Dorsolateral prefrontal cortex (tissue), 122 donors: ENCODE measurements at places on chromosomes 16 and 17.

GRCh38 chr17:74740173-74740572 lies 3.1 kb downstream of the RAB37 start:
- no peak for DNase-seq

DNA sequence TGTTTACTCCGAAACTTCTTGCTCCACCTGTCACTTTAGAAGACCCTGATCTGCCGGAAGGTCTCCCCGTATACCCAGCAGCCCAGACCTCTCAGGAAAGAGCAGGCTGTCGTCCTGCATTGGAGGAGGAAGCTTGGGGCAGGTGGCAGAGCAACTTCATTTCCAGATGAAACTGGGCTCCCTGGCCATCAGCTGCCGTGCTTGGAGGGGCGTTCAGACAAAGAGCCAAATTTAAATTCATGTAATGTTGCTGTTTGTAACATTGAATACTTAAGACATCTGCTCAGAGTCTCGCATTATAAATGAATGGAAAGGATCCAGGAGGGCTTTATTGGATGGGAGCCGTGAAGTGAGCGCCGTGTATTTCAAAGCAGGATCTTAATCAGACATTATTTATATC lies 628.5 kb downstream of the MAF start:
- DNase-seq: no peak

DNA sequence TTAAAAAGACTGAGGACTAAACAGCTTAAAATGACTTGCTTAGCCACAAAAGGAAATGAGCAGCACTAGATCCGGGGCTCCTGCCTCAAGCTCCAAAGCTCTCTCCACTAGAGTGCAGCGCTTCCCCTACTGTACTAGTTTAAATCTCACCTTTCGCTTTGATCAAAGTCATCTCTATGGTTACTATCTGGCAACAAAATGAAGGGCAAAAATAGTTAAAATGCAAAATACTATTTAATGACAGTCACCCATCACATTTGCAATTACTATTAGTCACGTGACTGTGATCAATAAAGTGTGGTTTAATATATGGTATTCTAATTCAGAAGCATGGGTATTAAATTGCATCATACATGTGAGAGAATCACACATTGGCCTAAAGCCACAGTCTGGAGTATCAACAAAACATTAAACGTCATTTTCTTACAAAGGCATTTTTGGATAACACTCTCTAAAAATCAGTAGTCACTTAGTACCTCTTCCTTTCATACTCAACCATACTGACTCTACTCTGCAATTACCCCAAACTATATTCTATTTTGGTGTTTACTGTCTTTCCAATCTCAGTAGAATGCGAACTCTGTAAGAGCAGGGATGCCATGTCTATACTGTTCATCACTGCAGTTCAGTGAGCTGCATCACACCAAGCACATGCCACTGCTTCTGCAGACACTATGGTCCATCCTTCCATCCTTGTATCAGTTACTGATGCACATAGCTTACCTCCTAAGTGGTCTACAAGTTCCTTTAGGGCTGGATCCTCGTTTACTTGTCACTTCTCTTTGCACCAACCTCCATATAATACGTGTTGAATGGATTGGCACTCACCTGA lies 6.2 kb downstream of the PSMD12 start:
- DNase-seq: no peak

DNA sequence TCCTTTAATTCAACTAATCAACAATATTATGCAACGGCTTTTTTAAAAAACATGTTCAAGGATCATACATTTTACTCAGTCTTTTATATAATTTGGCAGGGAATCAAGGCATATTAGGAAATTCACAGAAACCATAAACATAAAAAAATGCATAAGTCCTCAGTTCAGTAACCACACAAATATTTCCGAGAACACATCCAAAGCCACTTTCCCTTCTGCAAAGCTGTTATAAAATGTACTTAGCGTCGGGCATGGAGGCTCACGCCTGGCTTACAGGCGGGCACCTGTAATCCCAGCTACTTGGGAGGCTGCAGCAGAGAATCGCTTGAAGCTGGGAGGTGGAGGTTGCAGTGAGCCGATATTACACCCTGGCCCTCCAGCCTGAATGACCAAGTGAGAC lies 9.7 kb upstream of the ZC3H7A start:
- no peak for DNase-seq

GRCh38 chr17:40949418-40949817 lies 12.0 kb upstream of the KRT23 start:
- DNase-seq: no peak

DNA sequence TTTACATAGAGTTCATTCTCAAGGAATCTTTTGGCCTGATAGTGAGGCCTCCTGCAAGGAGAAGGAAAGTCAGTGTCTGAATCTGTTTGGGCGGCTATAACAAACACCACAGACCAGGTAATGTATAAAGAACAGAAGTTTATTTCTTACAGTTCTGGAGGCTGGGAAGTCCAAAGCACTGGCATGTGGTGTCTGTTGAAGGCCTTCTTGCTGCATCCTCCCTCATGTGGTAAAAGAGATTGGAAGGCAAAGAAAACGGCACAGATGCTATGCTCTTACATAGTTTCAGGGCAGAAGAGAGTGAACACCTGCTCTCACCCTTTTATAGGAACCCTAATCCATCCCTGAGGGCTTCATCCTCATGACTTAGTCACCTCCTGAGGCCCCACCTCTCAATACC lies 31.2 kb upstream of the DNAJA2 start:
- DNase-seq: no peak

- no peak for DNase-seq
These were observed 6.0 kb downstream of the SREBF1 start for GRCh38 chr17:17830740-17831207.

- no peak for DNase-seq
These were observed 72.9 kb upstream of the CLEC3A start for GRCh38 chr16:77949445-77949844.

DNA sequence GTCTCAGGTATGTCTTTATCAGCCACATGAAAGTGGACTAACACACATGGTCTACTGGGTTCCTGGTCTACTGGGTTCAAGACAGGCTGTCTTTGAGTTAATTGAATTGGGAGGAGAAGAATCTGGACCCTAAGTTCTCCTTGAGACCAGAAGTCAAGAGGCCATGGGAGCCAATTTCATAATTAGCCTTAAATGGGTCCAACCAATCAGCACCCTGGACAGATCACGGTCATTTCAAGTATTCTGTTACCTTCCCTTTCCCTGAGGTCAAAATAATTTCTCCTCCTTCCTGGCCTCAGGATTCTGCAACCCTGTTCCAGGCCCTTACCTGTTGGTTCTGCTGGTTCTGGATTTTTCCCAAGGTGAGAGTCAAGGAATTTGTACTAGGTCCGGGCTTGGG lies 23.8 kb downstream of the OSBPL7 start:
- no peak for DNase-seq

GRCh38 chr17:81328978-81329926 lies 34.1 kb upstream of the SLC38A10 start:
- DNase-seq: no peak

DNA sequence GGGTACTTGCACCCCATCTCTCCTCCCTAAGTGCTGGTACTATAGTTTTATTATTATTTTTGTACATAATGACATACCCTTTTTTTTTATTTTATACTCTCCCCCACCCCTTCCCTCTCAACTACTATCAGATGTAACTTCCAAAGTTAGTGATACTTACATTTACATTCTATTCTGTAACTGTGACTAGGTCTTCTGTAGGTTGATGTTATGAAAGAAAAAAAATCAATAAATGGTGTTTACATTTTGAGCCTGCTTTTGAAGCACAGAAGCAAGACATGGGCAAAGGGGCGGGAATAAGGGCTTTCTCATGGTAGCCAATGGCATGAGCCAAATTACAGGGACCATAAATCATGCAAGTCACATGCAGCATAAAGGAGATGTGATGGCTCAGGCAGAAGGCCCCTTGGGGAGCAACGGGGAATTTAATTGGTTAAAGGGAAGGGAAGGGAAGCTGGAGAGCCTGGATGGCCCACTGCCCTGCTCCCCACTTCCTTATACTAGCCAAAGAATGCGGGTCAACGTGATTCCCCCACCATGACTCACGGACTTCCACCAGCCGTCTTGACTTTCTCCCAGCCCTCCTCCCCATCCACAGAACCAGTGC lies 2.4 kb upstream of the ACSF2 start:
- no peak for DNase-seq

GRCh38 chr17:74514632-74515334 lies 16.5 kb downstream of the CD300LB start:
- no peak for DNase-seq

- DNase-seq: no peak
These were observed 183.9 kb downstream of the HAPSTR1 start for GRCh38 chr16:9275377-9275776.

- peak; percentile 41 for DNase-seq
These were observed at the start of gene MYO15B for GRCh38 chr17:75587675-75588595. Gene MYO15B (plus strand): TSS chr17:75587800. CDS start chr17:75588058, 258 bp downstream.

- no peak for DNase-seq
These were observed 19.2 kb upstream of the CACNG4 start for GRCh38 chr17:66945147-66945835.

DNA sequence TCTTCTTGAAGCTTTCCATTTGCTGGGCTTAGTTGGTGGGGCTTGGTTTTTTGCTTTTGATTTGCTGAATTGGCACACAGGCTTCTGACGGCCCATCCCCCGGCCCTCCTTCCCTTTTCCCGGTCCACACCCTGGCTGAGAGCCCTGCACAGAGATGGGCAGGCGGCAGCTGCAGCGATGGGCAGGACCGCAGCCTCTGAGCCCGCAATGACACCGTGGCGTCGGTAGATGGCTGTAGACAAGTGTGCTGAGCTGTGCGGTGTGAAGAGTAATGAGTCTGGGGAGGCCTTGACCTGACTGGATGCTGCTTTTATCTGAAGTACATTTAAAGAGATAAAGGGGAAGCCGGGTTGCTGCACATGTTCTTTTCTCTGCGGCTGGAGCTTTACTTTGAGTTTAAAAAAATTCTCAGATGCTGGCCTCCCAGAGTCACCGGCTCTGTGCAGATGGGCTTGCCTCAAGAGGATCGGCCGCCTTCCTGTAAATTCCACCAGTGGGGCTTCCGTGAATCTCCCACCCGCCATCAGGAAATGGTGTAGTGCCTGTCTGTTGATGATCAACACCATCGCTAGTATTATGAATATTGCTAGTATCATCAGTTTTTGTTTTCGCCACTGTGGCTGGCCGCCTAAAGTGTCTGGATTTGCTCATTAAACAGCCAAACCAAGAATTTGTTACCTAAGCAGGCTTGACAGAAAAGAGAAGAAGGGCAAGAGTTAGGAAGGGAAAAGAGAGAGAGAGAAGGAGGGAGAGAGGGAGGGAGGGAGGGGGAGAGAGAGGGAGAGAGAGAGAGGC lies 245.6 kb upstream of the RBFOX1 start:
- peak; percentile 48 for DNase-seq

- DNase-seq: no peak
These were observed 74.4 kb downstream of the NETO2 start for GRCh38 chr16:47069313-47069712.

DNA sequence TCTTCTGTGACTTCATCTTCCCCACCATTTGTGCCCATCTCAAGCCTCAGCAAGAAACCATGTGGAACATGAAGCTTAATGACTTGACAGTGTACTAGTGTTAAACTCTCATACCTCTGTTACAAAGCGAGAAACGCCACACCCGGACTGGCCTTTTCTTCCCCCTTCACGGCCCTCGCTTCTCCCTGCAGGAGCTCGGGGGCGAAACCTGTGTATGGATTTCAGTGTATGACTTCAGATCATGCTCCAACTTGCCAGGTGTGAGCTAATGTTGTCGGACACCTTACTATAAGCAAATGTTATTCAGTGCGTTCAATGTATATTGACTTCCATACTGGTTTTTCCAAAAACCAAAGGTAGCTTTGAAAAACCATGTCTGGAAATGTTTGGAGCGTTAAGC lies 20.1 kb upstream of the SLC5A11 start:
- no peak for DNase-seq

- no peak for DNase-seq
These were observed 281.4 kb upstream of the DYNLRB2 start for GRCh38 chr16:80259290-80259805.

- DNase-seq: peak; percentile 77
These were observed 30.0 kb downstream of the TBCD start for GRCh38 chr17:82781894-82782274.

DNA sequence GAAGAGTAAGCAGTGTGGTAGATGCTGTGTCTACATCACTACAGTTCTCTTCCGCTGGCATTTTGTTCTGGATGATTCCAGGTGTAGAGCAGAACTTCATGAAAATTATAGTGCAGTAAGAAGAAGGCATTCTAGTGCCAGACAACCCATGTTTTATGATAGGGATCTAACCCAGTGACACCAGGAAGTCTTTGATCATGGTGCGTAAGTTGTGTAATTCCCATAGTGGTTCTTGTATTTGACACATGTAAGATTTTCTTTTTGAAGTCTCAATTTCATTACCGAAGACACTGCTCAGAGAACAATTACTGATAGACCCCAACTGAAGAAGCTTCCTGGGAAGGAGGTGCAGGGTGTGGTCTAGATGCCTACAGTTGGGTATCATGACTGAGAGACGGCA lies 356.9 kb downstream of the CA10 start:
- DNase-seq: no peak

DNA sequence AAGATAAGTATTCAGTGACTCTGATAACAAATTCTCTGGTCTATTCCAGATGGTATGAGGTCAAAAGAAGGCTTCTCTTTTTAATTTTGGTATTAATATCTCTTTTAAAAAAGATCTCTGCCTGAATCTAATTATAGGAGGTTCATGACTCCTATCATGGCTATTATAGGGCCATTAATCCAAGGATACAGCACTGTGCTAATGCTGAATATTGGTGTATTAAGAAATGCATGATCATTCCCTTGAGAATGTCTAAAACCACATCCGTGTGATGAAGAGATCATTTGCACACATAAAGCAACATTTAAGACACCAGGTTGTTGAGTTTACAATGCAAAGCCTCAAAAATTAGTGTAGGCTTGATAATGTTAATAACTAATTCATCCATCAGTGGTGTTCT lies 160.4 kb upstream of the MON1B start:
- DNase-seq: no peak

DNA sequence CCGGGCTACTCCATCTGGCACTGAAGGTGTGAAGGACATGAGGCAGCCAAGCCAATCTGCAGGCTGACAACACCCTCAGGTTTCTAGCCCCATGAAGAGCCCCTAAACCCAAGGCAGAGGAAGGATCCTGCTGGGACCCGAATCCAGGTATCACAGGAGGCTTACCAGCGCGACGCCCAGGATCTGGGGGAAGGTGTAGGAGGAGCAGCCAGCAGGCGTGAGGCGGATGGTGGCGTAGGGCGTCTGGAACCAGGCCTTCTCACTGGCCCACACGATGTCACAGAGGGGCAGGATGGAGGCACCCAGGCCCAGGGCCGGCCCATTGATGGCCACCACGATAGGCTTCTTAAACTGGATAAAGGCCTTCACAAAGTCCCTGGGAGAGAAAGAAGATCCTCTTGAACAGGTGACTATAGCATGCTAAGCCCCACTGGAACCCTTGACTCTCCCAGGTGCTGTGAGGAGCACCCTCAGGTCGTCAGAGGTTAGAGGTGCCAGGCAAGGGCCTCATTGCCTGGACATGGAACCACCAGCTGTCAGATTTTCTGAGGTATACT lies 71.7 kb downstream of the DYNLRB2 start:
- DNase-seq: no peak

GRCh38 chr16:8920645-8921346 lies 38.6 kb downstream of the LITAFD start:
- DNase-seq: no peak

- no peak for DNase-seq
These were observed 82.3 kb downstream of the RPA1 start for GRCh38 chr17:1912146-1912545.
